Mesenchymal stem cell (in vitro differentiated cells and primary cell): ENCODE measurements at places on chromosomes 3 and 15.
A peak's percentile ranks its signal among the peaks of the same experiment; 100 is the strongest.

DNA sequence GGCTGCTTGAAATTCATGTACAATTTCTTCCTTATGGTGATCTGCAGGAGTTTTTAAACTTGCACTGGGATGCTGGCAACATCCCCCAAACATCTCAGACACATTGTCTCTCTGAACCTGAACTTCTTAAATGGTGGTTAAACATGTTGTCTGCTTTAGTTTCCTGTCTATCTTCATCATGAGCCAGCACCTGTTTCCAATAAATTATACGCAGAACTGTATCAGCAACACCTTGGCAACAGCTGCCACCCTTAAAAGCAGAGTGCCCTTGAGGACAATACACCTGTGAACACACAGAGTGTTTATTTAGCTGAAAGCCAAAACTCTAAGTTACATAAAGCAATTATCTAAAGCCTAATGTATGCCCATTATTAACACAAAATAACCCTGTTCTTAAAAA is 242.9 kb downstream of the WNT5A start:
- DNase-seq = no peak

DNA sequence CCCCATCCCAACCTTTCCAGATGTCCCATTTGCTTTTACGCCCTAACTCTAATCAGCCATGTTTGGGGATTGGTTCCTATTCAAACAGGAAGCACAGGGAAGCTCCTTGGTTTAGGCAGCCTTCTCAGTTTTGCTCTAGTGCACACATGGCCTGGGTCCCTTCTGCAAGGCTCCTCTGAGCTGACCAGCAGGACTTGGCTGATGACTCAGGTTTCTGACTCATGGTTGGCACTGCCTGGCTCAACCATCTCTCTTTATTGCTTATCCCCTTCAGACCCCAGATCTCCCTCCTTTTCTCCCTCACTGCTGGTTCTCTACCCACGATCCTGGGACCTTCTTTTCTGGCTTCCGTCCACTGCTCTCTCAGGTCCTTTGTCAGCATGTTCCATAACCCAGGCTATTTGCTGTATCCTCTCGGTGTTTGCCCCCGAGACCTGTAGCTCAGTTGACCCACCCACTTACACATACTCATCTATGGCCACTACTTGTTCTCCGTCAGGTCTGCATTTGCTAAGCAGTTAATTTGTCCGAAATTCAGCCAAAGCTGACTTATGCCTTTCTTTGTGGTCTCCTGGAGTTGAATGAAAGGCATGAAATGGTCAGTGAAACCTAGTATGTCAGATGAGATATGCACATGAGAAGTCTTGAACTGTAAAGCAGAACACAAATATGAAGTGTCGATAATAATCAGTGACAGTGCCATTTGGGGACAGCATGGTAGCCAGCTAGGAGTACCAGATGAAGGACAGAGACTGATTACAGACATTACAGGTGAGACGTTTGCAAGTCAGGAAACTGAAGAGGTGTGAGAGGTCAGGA is 323.5 kb upstream of the ROPN1 start:
- DNase-seq = peak; percentile 18

GRCh38 chr15:40768521-40769273 is 1.1 kb upstream of the C15orf62 start:
- DNase-seq = no peak

DNA sequence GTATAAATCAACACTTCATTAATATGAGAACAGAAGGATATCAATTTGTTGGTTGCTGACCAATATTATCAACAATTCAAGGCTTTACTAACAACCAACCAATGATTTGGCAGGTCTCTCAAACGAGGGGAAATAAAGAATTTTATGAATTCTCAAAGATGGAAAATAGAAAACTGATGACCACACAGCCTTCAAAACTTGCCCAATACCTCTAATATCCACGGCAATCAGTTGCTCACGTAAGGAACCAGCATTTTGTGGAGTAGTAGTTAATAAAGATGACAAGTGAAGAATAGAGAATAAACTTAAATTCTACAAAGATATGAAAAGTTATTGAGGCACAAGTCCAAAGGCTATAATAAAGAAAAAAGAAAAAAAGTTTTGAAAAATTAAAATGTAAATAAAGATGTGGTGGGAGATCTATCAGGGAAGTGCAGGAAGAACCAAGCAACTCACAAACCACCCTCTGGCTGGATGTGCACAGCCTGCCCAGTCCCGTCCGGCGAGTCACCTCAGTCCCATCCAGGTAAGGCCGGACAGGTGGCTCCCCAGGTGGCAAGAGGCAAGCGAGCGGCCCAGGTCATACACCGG is 808 bp downstream of the GK5 start:
- no peak for DNase-seq
